ENCODE measurements at places on chromosomes 16 and 17.

DNA sequence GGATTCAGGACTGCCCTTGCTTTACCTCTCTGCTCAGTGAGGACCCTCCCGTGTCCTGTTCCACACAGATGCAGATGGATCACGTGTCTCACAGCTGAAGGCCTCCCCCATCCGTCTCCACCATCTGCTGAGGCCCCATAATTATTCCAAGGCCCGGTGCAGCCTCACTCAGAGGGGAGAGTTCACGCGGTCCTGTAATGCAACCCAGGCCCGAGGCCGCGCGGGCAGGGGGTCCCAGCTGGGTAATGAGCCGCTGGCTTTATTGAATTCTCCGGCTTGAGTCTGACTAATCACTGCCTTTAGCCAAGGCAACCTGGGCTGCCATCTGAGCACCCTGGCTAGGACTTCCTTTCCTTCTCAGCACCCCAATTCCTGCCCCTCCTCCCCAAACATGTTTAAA, 4.4 kb upstream of the WFIKKN2 start:
- no peak for DNase-seq

GRCh38 chr16:28096983-28097899, 33.7 kb upstream of the GSG1L start:
- no peak for DNase-seq

DNA sequence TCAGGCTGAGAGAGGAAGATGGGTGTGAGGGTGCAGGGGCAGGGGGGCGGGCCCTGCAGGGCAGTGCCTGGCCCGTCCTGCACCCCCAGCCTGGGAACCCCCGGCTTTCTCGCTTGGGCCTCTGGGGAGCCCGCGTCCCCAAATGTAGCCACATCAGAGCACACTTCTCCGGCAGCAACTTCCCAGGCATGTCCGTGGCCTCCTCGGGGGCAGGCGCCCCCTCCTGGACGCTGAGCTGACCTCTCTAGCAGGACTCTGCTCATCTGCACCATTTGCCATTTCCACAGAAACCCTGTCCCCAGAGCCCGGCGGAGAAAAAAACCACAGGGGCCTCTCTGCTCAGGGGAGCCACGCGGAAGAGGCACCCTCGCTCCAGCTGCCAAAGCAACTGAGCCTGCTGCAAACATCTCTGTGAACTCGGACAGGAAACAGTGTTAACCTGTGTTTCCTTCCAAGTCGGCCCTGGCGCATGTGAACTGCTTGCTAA, 63.4 kb downstream of the KLHDC4 start:
- DNase-seq: no peak

DNA sequence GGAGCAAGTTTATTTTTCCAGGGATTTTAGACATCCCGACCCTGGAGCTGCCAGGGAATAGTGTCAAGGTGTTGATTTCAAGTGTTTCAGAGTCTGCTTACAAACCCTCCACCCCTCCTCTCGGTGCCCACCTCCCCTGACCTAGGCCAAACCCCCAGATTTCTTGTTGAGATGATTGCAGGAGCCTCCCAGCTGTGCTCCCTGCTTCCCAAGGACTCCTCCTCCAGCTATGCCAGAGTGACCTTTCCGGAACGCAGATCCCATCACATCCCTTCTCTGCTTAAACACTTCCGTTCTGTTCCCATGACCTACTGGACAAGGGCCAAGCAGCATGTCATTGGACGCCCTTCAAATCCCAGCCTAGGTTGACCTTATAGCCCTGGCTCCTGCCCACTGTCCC, 23.7 kb upstream of the CDH1 start:
- no peak for DNase-seq

GRCh38 chr16:6216836-6217235, 1115.8 kb upstream of the RBFOX1 start:
- no peak for DNase-seq

- DNase-seq: no peak
Measured at GRCh38 chr17:28503420-28503819, 2.7 kb upstream of the FOXN1 start.

DNA sequence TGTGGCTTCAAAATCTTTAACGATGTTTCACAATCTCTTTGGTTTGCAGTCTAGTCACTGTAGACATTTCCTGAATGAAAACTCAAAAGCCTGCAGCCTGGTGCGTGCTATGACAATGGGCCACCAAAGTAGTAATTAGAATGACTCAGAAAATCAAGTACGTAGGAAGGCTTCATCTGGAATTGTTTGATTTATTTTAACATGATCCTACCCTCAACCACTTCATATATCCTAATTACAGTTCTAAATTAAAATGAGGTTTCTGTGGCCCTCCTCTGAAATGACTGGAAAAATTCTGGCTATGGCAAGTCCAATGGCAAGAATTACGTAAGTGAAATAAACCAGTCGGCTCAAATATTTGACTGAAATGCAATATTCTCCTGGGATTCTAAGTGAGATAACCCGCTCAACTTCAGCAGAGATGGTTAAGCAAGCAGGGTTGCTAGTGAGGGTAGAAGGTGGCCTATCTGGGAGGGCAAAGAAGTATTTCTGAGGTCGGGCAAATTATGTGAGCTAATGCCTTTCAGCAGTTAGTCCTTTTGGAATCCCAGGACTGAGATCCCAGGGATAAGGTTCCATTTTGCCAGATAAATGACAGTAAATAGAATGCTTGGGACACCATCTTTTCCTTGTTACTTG, 145.6 kb upstream of the MYOCD start:
- no peak for DNase-seq

DNA sequence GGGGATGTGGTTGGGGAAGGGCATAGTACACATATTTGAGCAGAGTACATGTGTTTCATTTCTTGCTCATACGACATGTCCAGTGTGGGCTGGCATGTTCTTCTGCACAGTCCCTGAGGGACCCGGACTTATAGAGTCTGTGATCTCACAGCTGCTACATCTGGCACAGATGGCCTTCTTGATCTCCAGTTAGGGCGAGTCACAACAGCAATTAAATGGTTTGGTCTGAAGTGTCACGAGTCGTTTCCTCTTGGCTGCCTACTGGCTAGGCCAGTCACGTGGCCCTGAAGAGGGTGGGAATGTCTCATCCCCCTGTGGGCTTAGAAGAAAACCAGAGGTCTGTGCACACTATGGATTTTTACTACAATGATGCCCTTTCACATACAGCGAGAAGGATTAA, 443.6 kb downstream of the WWOX start:
- no peak for DNase-seq

GRCh38 chr17:17151962-17152361, 54.2 kb downstream of the PLD6 start:
- peak; percentile 92 for DNase-seq

- DNase-seq: peak; percentile 87
Measured at GRCh38 chr17:56977673-56978395, at the start of gene SCPEP1. SCPEP1 (plus strand) TSS chr17:56978131; CDS start chr17:56978160, 29 bp downstream.

GRCh38 chr17:77147357-77147801, 6.6 kb downstream of the SEC14L1 start:
- no peak for DNase-seq

- no peak for DNase-seq
Measured at GRCh38 chr17:72840019-72840418, 252.5 kb downstream of the SLC39A11 start.

GRCh38 chr17:57739402-57740234, 5.5 kb downstream of the CCDC182 start:
- DNase-seq: no peak

DNA sequence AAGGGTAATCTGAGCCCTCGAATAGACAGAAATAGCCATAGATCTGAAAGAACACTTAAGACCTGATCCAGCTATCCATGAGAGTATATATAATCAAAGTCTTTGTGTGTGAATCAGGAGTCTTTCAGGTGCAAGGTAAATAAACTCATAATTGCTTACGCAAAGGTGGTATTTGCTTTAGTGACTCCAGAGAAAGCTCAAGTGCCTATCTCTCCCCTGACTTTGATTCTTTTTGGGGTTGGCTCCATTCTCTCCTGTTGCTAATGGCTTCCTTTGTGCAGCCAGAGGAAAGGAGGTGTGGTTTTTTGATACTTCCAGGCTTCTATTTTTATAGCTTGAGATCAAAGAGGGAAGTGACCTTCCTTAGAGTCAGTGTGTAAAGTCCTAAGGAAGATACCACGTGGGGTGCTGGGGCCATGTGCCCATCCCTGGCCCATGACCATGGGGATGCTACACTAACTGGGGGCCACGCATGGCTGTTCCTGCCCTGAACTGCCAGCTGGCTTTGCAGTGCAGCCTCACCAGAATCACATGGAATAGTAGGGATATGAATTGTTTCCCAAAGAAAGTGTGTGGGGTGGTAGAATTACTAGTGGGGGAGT, 45.8 kb downstream of the TENT4B start:
- DNase-seq: no peak

DNA sequence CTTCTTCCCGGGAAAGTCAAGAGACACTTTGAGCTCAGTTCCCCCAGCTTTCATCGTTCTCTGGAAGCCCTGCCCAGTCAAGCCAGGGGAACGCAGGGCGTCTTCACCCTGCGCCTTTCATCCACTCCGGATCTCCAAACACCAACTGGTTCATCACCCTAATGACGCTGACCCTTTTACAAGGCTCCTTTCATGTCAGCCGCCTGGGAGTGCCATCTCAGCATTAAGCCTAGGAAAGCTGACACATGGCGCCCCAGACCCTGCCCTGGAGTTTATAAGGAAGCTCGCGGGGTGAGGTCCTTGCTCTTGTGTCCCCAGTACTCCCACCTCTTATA, 594 bp upstream of the DNAJC7 start:
- DNase-seq: no peak

DNA sequence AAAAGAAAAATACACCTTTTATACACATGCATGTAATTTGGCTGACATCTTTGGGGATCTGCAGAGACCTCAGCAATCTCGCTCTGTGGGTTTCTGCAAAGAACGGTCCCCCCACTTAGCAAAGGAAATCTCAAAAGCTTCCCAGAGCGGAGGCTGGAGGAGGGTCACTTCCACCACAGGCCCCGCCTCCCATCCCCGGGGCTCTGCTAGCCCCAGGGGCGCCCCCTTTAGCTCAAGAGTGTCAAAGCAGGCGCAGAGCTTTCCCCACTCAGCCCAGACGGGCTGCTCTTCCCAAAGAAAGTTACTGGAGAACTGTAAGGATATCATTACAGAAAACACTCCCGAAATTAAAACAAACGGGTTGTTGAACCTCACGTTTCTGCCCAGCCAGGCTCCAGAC, 11.4 kb downstream of the SLC13A5 start:
- no peak for DNase-seq

DNA sequence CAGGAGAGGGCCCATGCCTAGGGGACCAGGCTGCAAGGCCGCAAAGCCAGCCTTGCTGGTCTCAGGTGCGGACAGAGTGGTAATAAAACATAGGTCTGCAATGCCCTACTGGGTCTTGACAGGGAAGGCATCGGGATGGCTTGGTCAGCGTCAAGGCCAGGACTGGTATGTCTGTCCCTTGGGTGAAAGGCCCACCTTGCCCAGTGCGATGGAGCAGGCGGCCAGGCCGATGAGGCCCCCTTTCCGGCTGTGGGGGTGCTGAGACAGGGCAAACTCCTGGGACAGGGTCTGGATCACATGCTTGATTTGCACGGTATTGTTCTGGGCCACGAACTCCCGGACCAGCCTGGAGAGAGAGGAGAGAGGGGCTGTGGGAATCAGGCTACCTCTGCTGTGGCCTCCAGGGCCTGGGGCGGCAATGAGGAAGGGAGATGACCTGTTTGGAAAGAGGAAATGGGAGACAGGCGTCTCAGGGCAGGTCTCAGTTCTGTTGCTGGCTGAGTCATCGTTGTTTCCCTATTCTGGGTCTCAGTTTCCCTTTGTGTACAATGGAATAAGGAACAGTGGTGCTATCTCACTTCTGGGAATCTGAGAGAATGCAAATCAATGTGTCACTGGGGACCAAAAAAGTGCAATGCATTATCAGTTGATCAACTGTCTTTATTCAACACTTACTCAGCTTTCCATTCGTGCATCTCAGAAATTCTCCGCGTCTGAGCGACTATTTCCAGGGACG, 14.8 kb downstream of the VAC14 start:
- DNase-seq: no peak

- DNase-seq: no peak
Measured at GRCh38 chr17:32266389-32267301, 1.0 kb downstream of the RHBDL3 start.

DNA sequence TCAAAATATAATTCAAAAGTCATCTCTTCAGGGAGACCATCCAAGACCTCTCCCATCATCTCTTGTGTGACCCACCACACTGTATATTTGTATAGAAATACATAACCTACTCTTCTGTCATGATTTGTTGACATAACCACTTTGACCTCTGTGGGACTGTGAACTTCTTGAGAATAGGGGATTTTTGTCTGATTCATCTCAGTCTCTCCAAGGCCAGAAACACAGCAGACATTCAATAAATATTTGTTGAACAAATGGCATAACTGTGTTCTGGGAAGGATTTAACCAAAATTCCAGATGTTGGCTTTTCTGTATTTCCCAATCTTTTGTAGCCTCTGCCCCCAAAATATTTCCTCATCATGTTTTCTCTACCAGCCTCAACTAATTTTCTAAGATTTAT, 169.7 kb downstream of the CDH11 start:
- DNase-seq: no peak

DNA sequence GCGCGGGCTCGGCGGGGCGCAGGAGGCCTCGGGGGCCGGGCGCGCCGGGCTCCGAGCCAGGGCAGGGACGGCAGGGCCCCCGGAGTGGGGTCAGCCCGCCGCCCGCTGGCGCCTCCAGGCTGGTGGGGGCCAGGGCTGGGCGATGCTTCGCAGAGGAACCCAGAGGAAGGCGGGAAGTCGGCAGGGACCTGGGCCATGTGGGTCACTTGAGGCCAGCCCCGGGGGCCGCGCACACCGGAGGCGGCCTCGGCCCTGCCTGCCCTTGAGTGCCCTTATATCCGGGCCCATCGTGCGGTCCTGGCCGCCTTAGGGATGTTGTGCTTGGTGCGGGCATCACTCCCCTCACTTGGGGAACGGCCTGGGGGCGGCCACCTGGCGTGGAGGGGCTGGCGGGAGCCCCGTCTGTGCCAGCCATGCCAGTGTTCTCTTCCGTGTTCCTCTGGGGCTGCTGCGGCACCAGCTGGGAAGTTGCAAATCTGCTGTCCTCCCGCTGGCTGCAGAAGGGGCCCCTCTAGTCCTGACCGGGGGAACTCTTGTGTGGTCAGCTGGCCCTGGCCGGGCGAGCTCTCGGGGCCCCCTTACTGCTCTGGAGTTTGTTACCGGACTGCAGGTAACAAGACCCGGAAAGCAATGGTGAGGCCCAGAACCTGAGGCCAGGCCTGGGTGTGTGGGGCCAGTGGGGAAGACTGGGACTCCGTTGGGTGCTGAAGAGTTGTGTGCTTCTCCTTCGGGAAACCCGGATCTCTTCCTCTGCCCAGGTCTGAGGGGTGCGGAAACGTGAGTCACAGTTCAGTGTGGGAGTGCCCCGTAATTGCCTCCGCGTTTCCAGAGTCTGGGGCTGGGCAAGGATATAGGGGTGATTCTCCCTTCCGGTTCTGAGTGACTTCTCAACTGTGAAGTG, 849 bp downstream of the CAPN15 start:
- no peak for DNase-seq
